ENCODE measurements at places on chromosomes 4 and X.

GRCh38 chr4:173214661-173215060 lies 46.0 kb downstream of the GALNT7 start:
- peak; percentile 85 for DNase-seq

GRCh38 chr4:153564630-153565525 lies 98.7 kb downstream of the TMEM131L start:
- peak; percentile 49 for DNase-seq

DNA sequence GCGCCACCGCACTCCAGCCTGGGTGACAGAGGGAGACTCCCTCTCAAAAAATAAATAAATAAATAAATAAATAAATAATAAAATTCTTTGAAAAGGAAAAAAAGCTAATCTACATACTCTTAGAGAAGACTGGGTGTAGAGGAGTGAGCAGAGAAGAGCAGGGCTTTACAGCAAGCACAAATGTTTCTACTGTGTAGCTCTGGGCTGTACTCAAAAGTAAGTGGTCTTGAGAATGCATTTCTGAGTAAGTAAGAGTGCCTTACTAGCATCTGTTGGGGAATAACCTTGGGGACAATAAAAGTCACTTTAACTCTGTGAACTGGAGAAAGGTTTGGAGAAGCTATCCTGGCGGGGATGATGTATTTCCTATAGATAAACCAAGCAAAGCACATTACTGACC lies 185.8 kb downstream of the WDFY3 start:
- no peak for DNase-seq

DNA sequence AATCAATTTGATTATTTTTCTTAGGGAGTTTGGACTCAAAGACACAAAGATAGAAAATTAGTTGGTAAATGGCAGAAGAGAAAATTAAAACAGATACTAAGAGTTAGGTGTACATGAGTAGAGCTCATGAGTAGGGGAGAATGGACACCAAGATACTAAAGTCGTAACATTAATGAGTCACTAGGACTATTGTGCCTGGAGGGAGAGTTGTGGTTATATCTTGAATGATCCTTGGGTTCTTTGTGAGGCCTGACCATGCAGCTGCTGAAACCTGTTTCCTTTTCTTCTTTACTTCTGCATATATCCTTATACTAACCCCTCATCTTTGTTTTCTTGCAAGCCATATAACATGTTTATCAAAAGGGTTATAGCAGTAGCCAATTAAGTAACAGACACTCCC lies 532.8 kb downstream of the RPA4 start:
- DNase-seq, result no peak

- DNase-seq, result no peak
Measured at GRCh38 chr4:8581094-8581861, 1.1 kb downstream of the GPR78 start.

- no peak for DNase-seq
Measured at GRCh38 chr4:144113546-144113945, 27.0 kb downstream of the GYPA start.

GRCh38 chr4:15953625-15954024 lies 9.3 kb downstream of the FGFBP2 start:
- DNase-seq, result no peak

- peak; percentile 0 for DNase-seq
Measured at GRCh38 chr4:23232987-23233386, 540.2 kb downstream of the GBA3 start.

- DNase-seq, result no peak
Measured at GRCh38 chr4:81839347-81840042, 367.8 kb upstream of the RASGEF1B start.

GRCh38 chr4:5526080-5526846 lies 182.1 kb downstream of the EVC2 start:
- no peak for DNase-seq

DNA sequence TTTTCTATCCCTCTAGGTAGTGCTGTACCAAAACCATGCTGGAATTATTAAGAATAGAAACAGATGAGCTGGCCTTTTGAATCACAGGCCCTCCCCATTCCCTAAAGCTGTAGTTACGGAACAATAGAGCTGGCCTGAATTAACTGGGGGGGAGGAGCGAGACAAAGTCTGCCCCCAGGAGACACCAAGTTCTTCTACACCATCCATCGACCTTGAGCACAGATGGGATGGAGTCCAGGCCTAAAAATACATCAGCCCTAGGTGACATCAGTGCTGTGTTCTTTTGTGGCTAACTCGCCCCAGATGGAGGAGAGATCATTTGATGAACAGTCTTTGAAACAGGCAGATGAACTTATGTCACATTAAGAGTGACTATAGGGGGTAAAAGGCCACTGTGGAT lies 49.6 kb downstream of the LHFPL1 start:
- peak; percentile 21 for DNase-seq

GRCh38 chr4:22490718-22491315 lies 25.0 kb downstream of the ADGRA3 start:
- DNase-seq, result no peak

- DNase-seq, result no peak
Measured at GRCh38 chrX:21929209-21929608, 11.3 kb upstream of the SMS start.

- DNase-seq, result no peak
Measured at GRCh38 chrX:19750783-19751467, 136.5 kb downstream of the SH3KBP1 start.

DNA sequence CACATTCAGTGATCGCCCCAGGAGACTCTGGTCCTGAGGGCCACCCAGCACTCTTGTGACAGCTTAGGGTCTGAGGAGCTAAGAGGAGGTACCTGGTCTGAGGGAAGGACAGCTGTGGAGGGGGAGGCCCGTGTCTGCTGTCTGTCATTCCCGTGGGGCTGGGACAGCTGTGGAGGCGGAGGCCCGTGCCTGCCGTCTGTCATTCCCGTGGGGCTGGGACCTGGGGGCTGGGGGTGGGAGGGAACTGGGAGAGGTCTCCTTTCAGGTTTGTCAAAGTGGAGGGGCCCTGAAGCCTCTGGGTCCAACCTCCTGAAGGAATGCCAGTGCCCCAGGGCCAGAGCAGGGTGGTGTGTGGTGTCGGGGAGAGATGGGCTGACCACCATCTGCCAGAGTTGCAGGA lies 45.0 kb upstream of the ADRA2C start:
- DNase-seq, result no peak

DNA sequence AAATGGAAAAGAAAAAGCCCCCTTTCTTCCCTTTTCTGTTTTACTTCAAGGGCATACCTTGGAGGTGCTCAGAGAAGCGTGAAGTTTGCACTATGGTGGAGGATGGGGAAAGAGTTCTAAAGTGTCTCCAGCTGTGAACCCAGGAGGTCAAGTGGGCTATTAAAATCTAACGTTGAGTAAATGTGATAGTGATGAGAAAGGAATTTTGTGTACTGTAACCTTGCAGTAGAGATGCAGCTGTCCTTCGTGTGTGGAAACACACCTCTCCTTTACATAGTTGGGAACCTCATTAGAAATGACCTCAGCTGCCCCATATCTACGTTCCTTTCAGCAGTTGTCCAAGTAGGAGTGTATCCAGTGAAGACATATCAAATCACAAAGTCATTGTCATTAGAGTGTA lies 26.5 kb downstream of the ADH5 start:
- DNase-seq, result no peak

DNA sequence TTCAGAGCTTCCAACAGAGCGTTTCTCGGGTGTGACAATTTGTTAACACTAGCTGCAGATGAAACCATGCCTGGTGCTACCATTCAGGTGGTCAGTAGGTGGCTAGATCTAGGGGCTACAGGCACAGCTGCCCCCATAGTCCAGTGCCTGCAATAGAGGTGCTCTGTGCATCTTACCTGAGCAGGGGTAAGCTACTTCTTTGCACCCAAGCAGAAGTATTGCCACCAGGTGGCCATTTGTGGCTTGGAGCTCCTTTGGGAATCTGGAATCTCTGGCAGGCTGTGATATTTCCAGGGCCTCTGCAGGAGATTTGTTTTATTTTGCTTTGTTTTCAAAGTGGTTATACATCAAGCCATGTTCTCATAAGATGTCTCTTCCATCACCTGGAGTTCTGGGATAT lies 170.7 kb upstream of the PUDP start:
- no peak for DNase-seq

GRCh38 chr4:14924076-14924811 lies 78.0 kb upstream of the CPEB2 start:
- no peak for DNase-seq

DNA sequence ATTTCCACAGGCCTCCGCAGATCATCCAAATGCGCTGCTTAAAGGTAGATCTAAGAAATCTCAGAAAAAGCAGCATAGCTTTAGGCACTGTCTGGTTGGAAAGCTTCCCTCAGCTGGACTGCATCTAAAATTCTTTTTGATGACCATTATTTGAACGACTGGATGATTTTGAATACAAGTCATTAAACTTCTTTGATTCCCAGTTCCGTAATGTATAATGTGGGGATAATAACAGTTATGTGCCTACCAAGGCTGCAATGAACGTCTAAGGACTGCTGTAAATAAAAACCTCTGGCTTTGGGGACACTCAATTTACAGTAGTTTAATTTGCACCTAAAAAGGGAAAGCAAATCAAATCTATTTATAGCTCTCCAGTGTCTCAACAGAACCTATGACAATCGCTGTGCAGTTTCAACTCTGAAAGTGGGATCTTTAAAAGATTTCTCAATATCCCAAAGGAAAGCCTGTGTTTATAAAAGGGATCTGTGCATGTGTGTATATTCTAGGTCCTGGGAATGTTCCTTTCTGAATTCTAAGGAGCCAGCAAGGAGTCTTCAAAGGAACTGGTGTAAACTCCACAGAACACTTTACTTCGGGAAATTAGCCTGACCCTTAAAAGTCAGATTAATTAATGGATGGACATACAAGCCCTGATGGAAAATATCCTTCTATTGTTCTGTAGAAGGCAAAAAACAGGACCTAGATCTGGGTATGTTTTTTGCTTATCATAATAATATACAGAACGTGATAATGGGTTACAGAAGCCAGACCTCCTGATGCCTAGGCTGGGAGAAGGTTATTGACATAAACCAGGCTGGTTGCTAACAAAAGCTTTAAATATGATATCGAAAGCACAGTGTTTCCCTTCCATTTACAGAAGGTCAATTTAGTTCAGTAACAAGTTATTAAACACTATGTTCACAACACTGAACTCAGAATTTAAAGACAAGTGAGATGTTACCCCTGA lies 53.4 kb downstream of the AFAP1 start:
- no peak for DNase-seq

DNA sequence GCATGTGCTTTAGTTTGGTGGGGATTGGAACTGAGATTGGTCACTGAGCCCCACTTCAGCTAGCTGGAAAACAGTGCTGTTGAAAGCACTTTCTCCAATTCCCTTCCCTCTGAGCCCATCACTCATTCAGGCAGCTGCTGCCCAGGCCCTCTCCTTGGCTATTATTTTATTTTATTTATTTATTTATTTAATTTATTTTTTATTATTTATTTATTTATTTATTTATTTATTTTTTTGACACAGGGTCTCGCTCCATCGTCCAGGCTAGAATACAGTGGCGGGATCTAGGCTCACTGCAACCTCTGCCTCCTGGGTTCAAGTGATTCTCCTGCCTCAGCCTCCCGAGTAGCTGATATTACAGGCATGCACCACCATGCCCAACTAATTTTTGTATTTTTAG lies 51.8 kb upstream of the RBPJ start:
- no peak for DNase-seq

DNA sequence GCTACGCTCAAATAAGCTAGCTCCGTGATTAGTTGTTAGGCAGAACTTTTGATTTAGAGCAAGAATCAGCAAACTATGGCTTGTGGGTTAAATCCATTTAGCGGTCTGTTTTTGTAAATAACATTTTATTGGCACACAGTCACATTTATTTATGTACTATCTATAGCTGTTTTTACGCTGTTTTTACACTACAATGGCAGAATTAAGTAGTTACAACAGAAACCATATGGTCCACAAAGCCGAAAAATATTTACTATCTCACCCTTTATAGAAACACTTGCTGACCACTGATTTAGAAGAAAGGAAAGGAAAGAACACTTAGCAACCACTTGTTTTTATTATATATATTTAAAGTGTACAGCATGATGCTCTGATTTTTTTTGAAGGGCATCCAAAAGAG lies 41.1 kb downstream of the THOC2 start:
- no peak for DNase-seq

DNA sequence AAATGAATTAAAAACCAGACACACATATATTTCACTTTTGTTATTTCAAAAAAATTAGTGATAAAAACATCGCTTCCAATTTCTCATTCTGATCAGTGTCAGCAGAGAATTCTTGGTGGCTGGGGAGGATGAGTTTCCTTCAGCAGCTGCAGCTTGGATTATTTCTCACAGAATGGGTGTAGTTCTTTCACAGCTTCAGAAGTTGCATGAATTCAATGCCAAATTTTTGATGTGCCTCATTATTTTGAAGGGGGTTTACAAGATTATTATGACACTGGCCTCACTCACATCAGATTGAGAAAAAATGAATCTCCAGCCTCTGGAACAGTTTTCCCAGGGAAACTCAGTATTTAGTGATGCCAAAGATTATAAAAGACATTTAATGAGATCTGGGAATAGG lies 184.9 kb upstream of the WDFY3 start:
- no peak for DNase-seq

DNA sequence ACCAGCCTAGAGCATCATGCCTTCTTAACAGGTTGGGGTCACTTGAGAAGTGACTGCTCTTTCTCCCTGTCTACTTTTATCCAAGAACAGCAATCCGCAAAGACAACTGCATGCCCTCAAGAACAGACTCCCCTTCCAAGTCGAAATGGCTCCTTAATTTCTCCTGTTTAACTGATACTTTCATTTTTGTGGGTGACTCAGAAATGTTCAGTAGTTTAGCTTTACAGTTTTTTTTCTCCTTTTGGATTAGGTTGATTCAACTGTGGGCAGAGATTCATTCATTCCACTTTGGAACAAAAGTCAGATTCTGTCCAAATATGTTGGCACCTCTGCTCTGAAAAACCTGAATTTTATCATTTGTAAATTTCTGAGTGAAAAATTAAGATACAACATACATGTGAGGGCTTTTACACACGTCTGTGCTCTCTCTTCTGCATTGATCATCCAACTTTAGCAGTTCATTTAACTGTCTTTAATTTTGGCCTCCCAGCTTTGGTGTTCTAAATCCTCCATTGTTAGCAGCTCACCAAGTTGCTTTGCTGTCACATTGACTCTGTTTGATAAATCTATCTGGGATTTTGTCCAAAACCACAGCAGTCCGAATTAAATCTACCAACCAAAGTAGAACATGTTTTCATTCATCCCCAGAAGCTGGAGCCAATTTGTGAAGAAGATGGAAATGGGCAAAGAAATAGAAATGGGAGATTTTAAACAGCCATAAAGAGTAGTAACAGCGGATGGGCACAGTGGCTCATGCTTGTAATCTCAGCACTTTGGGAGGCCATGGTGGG lies 50.0 kb downstream of the HOPX start:
- DNase-seq, result peak; percentile 86

- DNase-seq, result peak; percentile 55
Measured at GRCh38 chr4:73608689-73609594, 11.3 kb downstream of the RASSF6 start.

DNA sequence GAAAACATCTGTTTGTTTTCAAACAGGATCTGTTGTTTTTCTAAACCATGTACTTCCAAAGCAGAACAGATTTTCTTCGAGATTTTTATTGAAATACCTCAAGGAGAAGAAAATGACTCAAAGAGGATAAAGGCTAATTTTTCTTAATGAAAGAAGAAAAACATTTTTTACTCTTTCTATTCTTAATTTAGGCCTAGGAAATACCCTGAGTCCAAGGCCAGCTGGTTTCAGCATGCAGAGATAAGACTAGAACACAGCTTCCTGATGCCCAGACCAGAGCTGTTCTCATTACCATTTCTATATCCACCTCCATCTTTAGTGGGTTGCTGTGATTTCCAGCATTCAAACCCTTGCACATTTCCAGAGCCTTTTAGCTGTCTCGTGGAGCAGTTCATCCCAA lies 18.3 kb downstream of the GAB1 start:
- DNase-seq, result no peak

Data from fibroblast of the aortic adventitia (primary cell).